ENCODE measurements at places on chromosomes 5 and 9. TPM values are rescaled to one million over a fixed set of nuclear protein-coding genes. Genes with fewer than 3 reads are reported as not detected.
A peak's percentile ranks its signal among the peaks of the same experiment; 100 is the strongest.

GRCh38 chr9:77161966-77162365 is 15.4 kb upstream of the VPS13A start:
- DNase-seq = no peak

GRCh38 chr5:91182763-91183162 is 200.4 kb downstream of the ARRDC3 start:
- no peak for DNase-seq

DNA sequence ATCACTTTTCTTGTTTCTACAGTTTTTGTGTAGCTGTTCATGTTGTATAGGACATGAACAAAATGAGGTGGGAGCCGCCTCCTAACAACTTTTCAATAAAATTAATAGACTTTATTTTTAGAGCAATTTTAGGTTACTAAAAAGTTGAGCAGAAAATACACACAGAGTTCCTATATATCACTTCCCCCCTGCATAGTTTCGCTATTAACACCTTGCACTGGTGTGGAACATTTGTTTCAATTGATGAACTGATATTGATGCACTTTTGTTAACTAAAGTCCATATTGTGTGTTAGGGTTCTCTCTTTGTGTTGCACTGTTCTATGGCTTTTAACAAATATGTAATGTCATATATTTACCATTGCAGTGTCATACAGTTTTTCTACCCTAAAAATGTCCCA is 47.8 kb upstream of the KCNN2 start:
- no peak for DNase-seq

DNA sequence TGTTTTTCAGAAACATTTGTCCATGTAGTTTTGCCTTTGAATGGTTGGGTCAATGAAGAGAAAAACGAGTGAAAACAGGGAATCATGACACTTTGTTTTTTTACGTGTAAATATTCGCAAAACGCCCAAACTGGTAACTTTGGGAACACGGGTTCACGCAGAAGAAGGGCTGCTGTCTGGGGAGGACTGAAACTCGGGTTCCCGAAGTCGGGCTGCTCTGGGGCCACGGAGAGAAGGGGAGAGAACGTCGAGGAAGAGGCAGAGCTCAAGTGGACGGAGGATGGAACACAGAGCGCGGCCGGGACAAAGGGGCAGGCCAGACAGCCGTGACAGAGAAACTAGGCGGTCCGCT is 478 bp upstream of the SETD9 start:
- no peak for DNase-seq

DNA sequence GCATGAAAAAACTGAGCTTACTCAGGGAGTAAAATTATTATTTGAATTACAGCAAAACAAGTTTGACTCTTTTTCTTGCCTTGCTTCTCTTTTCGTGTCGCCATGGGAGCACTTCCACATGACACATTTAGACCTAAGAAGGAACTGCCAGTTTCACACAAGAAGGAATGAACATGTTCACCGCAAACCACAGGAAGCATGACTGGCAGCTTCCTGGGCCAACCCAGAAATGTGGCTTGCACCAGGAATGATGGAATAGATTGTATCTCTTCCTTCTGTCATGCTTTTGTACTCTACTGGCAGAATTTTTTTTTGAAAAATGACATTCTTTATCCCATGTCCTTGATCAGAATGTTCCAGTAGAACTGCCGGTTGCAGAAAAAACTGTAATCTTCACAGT is 32.9 kb upstream of the MAN2A1 start:
- DNase-seq = peak; percentile 70

DNA sequence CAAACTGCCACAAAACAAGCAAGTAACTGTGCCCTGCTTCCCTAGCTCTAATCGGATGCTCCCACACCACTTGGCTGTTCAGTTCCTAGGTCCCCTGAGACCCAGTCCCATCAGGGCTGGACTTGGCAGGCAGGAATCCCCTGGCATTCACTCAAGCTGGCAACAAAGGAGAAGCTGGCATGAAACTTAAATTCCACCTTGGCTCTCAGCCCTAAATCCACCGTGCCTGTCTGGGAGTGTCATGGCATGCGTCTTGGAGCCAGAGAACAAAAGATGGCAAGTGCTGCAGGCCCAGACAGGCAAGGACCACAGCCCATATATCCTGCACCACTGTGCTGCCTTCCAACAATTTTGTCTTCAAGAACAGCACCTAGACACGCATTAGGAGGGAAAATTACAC is 38.2 kb downstream of the ETF1 start:
- DNase-seq = no peak

DNA sequence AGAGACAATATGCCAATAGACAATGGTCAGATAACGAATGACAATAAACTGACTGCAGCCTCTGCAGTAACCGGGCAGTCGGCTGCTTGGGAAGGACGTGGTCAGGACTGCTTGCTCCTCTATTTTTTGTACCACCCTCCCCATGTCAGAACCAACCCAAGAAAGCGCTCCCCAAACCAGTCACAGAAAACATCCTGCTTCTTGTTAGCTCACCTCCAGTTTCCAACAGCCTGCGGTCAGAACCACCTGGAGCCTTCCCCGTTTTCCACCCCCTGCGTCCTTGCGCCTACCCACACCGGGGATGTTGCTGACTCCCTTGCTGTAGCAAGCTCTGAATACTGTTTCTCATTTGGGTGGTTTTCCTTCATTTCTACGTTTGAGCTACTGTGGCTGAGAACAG is 1.7 kb upstream of the MRNIP start:
- no peak for DNase-seq

- no peak for DNase-seq
Observed at GRCh38 chr5:158606233-158606632, 493.5 kb downstream of the EBF1 start.

DNA sequence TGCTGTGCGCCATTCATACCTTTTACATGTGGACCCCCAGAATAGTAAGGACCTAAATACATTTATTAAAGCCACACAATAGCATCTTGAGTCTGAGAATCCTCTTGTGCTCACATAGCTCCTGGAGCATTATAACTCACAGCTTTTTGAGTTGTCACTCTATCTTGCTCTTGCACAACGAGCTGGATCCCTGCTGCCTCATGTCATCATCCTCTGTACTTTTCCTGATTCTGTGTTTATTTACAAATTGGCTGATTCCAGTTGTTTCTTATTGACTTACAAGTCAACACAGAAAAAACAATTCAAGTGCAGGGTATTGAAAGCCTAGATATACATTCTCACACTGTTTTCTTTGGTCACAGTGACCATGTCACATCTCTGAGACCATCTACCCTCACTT is 112.9 kb downstream of the SLC1A3 start:
- no peak for DNase-seq

GRCh38 chr5:113713051-113713450 is 199.6 kb downstream of the YTHDC2 start:
- DNase-seq = no peak

DNA sequence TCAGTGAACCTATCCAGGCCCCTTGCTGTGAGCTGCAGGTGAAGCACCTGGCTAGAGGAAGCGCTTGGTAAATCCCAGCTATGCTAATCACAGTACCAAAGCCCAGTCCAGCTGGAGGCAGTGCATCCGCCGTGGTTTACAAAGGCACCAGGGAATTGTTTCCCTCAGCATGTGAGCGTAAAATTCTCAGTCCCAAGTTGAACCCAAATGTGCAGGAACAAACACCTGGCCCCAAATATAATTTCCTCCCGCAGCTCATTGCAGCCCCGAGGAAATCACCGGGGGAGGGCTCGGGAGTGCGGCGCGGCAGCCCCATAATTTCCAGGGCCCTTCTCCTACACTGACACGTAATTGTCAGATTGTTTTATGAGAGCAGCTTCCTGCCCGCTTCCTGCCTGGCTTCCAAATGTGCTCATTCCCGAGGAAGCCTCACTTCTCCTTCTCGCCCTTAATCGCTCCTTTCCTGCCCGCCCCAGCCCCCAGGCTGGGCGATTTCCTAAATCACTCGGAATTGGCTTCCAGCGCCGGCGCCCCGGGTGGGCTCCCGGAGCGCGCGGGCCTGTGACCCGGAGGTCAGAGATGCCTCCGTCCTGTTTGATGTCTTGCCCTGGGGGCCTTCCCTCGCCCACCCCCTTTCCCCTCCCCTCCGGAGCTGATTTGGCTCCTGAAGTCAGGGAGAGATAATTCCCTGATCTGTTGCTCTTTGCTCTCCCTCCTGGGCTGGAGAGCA is 134.4 kb downstream of the FGF1 start:
- DNase-seq = no peak

DNA sequence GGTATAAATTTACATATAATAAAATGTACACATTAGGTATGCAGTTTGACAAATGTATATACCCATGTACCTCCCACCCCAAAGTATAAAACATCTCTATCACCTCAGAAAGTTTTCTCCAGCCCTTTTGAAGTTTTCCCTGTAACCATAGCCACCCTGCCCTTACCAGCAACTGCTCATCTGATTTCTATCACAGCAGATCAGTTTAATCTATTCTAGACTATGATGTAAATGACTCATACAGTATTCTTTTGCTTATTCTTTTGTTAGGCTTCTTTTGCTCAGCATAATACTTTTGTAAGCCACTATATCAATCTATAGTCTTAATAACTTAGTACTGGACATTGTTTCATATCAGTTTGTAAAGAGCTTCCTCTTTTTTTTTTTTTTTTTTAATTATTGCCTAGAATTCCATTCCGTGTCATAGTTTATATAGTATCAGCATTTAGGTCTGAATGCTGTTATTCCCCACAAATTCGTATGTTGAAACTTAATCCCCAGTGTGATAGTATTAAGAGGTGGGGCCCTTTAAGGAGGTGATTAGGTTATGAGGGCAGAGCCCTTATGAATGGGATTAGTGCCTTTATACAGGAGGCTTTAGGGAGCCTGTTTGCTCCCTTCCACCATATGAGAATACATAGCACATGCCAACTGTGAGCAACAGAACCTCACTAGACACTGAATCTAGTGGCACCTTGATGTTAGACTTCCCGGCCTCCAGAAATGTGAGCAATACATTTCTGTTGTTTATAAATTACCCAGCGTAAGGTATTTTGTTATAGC is 20.3 kb downstream of the MELK start:
- DNase-seq = no peak

- DNase-seq = no peak
Observed at GRCh38 chr9:90526386-90526785, 116.2 kb downstream of the DIRAS2 start.

GRCh38 chr9:99513441-99514112 is 291.5 kb downstream of the SEC61B start:
- no peak for DNase-seq

DNA sequence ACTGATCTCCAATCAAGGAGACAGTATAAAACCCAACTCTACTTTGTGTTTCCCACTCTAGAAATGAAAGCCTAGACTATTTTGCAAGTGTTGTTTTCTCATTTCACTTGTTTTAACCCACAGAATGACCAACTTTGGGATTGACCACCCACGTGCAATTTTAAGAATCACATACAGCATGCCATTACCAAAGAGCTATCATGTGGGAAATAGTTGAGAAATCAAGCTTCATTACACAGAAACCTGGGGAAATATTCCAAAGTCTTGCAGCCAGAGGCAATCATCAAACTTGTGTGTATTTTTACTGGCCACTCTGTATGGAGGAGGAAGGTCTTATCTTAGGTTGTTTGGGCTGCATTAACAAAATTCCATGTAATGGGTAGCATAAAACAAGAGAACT is 451.4 kb upstream of the DAB2 start:
- DNase-seq = no peak

GRCh38 chr5:111869681-111870080 is 112.7 kb upstream of the NREP start:
- DNase-seq = no peak

DNA sequence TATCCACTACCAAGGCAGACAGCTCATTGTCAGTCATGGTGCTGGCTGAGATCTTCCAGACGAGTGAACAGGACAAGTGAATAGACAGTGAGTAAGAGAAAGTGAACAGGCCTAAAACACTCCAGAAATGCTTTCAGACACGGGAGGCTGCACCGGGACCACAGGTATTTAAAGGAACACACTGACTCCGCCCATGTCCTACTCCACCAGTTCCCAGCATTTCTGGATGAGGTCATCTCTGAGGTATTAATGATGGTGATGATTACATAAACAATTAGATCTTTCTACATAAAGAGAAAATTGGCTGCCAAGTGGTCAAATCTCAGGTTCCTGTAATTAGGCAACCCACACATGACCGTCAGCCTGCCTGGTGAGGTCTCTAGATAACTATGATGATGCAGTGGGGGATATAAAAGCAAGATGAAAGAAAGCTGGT is at the start of gene ACTBL2:
TSS of gene ACTBL2 (minus strand) at position 141 of the 436 bp plus-strand sequence. CDS start at position 37, 104 bp downstream.
- no peak for DNase-seq

DNA sequence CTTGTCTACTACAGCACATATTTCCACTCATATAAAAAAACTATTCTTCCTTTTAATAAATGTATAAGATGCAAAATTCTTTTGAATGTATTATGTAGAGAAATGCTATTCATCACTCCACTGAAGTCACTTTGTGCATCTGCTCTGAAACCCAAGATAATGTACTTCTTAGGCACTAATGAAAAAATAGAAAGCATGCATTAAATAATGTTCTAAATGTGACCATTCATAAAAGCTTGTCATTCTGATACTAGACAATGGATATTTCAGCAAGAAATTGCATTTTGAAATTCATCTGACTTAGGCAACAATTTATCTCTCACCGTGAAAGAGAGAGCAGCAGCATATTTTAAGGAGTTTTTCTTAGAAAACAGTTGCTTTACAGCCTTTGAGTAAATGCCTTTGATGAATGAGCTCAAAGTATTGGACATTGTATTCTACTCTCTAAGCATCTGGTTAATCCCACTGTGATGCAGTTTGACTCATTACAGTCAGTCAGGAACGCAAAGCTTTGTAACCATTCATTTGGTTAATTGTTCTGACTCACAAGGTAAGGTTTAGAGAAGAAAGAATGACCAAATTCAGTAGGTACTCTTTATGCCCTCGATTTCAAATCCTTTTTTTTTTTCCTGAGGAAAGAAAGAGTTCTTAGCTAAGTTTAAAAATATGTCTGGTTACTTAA is 2233.8 kb upstream of the C9orf72 start:
- DNase-seq = no peak

DNA sequence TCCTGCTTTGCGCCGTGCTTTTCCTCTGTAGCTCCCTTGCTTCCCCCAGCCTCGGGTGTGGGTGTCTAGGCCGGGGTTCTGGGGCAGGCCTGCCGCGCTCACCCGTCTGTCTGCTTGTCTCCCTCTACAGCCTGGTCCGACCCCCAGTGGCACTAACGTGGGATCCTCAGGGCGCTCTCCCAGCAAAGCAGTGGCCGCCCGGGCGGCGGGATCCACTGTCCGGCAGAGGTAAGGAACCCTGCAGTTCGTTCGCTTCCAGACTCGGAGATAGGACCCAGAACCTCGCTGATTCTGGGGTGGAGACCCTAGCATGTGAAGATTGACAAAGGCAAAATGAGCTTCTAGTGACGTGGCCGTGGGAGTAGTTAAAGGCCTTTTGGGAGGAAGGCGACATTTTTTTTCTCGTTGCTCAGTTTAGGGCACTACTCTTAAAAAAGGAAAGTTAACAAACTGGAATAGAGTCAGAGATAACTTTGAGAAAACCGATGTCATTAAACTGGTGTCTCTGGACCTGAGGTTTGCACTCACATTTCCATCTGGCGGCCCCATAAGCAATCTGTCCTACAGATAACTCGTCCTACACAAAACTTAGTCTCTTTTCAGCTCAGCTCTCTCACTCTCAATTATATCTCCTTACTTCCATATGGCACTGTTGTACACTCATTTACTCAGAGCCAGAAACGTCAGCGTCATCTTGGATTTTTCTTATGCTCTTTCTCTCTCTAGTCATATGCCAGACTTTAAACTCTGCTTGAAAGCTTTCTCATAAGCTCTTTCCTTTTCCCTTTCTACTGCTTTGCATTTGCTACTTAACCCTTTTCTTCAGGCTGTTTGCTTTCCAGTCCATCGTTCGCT is 561 bp downstream of the SEC61B start:
- DNase-seq = no peak

Gene DCANP1
- not detected for total RNA-seq

Gene MEIKIN
- not detected for total RNA-seq

Gene IL4
- total RNA-seq = not detected

Gene CER1
- total RNA-seq = not detected
